ENCODE measurements at places on chromosomes 6 and 20.

DNA sequence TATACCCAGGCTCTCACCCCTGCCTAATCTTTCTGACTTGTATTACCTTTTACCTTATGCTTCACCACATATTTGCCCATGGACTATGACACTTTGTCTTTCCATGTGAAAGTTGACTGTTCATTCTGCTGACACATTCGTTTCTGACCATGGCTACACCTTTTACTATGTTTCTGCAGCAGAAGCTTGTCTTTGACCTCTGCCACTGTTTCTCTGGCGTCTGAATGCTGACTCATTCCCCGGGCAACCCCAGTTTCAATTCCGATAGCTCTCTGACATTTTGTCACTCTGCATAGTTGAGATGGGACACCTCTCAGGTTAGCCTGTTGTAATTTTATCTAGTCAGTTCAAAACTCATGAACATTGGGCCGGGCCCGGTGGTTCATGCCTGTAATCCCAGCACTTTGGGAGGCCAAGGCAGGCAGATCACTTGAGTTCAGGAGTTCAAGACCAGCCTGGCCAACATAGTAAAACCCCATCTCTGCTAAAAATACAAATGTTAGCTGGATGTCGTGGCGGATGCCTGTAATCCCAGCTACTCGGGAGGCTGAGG is 50.7 kb downstream of the SLC26A8 start:
- DNase-seq, result no peak

- DNase-seq, result no peak
Observed at GRCh38 chr20:33348136-33348937, 53.0 kb downstream of the CDK5RAP1 start.

DNA sequence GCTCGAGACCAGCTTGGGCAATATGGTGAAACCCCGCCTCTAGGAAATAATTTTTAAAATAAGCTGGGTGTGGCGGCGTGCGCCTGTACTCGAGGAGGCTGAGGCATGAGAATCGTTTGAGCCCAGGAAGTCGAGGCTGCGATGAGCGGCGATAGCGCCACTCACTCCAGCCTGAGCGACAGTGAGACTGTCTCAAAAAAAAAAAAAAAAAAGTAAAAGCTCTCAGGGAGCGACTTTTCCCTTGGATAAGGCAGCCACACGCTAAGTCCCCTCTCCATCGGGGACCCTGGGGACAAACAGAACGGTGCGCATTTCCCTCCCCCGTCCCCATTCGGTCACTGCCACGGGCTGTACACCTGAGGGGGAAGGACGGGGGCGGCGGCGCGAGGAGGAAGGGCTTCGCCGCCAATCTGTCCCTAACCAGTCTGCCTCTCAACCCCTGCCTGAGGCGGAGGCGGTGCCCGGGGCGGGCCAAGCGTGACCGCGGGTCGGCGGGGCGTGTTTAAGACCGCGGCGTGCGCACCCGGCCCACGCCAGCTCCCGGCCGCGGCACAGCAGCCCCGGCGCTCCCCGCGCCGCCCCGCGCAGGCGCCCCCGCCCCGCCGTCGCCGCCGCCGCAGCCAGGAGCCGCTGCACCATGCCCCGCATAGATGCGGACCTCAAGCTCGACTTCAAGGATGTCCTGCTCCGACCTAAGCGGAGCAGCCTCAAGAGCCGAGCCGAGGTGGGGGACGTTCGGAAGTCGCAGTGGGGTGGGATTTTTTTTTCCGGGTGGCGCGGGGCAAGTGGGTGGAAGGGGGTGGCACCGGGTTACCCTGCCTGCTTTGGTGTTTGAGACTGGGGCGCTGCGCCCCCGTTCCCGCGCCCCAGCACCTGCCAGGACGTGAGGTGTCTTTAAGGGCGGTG is at the start of gene GMPR:
Gene GMPR (plus strand): TSS at position 531 of the 906 bp plus-strand sequence. CDS start 107 bp downstream, at position 638.
- peak; percentile 41 for DNase-seq

- no peak for DNase-seq
Observed at GRCh38 chr6:168097621-168098430, 18.8 kb upstream of the FRMD1 start.

GRCh38 chr6:135537741-135538301 is 40.3 kb upstream of the AHI1 start:
- DNase-seq, result no peak

All from progenitor cell of endocrine pancreas (in vitro differentiated cells).